Liver (tissue), 10 donors: ENCODE measurements at places on chromosomes 2 and 18. TPM values are rescaled to one million over a fixed set of nuclear protein-coding genes. Genes with fewer than 3 reads are reported as not detected.

- peak; percentile 35 for DNase-seq
These were observed 30.2 kb upstream of the SSB start for GRCh38 chr2:169768262-169768995.

DNA sequence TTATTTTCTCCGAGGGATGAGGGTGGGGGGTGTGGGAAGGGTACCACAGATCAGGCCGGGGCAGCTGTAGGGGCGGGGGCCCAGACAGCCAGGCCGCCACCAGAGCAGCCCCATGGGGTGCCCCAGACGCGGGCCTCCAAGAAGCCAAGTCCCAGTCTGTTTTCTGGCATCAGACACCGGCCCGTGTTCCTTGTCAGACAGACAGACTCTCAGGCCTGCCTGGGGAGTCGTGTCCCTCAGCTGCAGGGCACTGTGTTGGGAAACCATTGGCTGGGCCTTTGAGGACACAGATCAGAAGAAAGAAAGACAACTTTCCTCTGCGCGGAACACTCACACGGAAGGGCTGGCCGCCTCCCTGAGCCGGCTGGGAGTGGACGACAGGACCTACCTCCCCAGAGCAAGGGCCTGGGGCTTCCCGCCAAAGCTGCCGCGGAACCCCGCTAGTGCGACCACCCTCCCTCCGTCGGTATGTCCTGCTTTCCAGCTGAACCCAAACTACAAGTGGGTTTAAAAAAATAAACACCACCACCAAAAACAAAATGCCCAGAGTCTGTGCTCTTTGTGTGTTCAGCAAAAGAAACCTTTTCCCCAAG lies 88.0 kb downstream of the SMAD7 start:
- DNase-seq, result no peak

DNA sequence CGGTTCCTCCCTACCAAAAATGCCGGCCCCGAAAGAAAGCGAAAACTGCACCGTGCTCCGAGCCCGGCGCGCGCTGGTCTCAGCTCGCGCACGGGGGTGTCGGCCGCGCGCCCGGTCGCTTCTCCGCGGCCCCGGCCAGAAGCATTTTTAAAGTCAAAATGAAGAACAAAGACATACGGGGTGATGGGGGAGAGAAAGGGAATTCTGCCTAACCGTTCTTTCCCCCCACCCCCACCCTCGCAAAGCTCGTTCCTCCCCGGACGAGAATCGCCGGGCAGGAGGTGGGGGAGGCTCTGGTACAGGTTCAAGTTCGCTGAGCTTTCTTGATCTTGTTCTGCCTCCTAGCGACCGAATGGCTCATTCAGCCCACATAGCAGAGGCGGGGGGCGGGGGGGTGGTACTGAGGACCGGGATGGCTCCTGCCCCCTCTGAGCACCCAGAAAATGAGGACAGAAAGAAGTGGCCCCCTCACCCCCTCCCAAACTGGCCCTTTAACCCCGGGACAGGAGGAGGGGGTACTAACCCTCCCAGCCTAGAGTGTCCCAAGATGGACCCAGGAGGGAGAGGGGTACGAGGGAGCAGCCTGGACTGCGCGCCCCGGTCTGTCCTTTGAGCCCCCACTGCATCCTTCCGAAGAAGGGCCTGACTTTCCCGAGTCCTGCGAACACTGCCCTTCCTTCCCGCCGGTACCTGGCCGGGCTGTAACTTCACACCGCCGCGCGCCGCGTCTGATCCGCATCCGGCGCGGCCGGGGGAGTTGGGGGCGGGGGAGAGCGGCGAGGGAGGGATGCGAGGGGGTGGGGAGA lies 3.1 kb downstream of the BCL11A start:
- DNase-seq, result peak; percentile 78

DNA sequence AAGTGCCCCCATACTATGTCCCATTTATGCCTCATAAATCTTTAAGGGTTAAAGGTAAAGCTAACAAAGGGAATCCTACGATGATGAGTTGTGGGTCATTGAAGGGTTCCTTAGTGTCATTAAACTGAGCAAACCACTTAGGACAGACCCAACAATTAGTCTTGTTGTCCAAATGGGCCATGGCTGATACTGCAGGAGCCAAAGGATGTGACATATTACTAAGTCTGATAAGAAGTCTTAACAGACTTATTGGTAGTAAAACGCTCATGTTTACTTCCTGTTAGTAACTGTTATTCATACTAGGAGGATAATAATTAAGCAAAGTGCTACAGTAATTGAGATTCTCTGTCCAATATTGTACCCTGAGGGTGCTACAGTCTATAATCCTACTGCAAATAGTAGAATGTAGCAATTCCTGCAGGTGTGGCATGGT lies 96.8 kb downstream of the PTPN4 start:
- DNase-seq, result no peak

- no peak for DNase-seq
These were observed 502.4 kb downstream of the FBXO15 start for GRCh38 chr18:73645160-73645715.

DNA sequence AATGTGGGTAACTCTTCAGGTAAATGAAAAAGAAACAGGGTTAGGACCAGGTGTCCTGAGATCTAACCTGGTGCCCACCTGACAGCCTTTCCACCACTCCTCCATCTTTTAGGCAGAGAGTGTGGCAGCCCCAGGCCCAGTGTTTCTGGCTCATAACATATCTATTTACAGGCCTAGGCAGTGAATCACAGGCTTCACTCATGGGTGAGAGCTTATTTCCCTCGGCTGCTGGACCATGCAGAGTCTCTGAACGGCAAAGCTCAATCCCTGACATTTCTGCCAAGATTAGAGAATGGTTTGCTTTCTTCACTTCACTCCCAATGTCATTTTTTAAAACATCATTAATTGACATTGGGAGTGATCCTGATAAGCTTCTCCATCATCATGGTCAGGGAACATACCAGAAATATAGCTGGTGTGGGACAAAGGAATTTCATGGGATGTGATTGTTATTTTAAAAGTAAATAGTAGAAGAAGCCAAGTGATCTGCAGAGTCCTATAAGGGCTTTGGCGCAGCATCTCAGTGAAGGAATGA lies 323.9 kb downstream of the SETBP1 start:
- DNase-seq, result no peak

The DSG1 gene
- total RNA-seq, result 0.61 TPM

The EMX1 gene
- total RNA-seq, result 0.08 TPM
